ENCODE measurements at places on chromosomes 16 and 17.

- DNase-seq = peak; percentile 44
Observed at GRCh38 chr16:14354561-14355351, 275.3 kb downstream of the PARN start.

DNA sequence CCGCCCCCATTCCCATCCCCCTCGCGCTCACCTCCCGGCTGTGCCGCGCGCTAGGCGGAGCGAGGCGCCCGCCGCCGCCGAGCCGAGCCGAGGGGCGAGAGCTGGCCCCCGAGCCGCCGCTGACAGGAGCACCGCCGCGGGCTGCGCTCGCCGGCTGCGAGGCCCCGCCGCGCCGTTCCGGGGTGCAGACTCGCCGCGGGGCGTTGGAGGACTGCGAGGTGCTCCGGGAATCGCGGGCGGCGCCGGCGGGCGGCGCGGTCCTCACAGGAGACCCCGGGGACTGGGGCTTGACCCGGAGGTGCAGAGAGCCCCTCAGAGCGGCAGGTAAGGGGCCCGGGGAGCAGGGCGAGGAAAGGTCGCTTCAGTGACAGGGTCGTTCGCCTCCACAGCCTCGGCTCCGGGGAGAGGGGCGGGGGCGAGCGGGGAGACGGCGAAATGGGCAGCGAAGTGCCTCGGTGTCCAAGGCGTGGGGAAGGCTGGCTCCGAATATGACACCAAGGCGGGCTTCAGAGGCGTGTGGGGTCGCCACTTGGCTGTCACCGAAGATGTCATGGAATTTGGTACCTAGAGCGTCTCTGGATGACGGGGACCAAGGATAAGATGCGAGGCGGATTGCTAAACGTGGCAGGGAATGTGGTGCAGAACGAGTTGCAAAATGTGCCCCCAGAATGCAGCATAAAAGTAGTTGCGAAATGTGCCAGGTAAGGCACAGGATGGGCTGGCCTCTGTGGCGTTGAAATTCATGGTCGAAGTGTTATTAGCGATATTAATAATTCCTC is 580 bp downstream of the TANC2 start:
- DNase-seq = peak; percentile 36

DNA sequence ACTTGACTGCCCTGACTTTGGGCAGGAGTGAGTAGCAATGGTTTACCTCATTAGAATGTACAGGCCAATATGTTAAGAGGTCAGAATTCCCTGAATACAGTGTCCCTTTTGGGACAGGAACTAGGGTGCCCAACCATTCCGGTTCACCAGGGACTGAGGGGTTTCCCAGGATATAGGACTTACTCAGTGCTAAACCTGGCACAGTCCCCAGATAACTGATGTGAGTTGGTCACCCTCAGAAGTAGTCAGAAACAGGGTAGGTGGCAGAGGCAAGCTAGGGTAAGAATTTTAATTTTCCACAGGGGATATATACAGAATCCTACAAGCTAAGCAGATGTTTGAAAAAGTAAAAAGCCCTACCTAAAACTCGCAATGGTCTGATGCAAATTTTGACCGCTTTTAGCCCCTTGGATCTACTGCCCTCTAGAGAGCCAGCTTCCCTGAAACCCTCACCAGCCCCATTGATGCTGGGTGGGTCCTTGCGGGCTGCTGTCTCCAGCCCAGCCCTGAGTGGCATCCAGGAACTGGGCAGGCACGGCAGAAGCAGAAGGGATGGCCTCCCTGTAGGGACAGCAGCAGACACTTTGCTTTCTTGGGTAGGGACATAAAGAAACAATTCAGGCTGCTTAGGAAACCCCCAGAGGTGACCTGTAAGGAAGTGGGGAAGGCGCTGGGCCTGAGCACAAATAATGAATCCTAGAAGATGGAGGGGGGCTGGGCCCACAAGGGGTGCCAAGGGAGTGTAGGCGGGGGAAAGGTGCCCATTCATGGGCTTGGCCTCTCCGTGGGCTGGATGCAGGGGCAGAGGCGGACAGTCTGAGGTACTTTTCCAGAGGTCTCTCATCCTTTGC is 434.8 kb downstream of the SLC39A11 start:
- DNase-seq = no peak

GRCh38 chr16:89060207-89060794 is 33.4 kb upstream of the ACSF3 start:
- no peak for DNase-seq

DNA sequence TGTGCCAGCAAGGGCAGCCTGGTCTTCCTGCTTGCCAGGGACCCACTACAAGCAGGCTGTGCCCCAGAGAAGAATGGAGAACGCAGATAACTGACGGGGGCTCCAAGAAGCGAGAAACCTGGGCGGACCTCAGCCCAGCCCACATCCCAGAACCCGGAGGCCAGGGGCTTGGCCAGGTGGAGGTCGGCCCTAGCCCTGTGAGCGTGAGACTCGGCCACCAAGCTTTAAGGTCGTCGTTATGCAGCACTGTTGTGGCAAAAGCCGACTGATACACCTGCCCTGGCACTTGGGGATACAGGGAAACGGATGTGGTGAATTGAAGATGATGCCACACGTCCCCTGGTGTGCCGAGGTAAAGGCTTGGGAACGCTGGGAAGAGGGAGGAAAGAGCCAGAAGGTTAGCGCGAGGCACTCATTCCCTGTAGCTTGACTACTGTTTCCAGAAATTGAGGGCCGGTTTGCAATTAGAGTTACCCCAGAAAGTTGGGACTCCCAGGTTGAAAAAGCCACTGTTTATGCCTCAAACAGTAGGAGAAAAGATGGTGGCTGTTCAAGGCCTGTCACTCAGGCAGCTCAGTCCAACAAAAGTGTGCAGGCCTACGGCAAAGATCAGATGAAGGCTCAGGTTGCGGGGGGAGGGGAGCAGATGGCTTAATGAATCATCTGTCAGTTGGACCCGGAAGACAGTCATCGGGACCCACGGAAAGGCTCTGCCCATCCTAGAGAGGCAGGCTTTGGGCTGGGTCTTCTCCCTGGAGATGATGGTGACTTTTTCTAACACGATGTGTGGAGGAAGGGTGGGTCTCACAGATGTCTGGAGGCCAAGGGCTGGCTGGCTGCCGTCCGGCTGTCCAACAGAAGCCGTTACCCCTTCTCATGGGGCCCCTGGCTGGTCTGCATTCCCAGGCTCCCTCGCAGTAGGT is 45.6 kb upstream of the BAHCC1 start:
- DNase-seq = peak; percentile 46

DNA sequence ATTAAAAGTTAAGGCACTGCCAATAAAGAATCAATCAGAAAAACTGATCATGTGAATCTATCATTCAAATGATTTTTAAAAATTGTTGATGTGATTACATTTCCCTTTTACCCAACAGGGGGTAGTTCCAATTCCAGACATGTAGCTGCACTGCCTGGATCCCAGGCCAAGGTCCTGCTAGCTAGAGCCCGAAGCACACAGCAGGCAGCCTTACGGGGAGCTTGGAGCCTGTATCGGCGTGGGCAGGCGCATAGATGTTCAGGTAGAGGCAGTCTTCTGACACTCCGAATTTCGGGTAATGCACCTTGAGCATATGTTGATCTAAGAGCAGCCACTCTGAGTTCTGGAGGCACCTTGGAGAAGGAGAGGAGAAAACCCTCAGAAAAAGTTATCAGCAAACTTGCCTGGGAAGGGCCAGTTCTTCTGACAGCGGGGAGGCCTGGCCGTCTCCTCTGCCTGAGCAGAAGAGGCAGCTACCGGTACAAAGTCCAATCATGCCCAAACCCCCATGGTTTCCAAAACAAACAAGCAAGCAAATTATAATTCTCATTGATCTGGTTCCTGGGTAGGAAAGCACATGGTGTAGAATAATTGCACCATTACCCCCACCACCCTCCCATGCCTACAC is 3.6 kb downstream of the CES5A start:
- no peak for DNase-seq

GRCh38 chr17:29383686-29384085 is 6.5 kb upstream of the TAOK1 start:
- DNase-seq = peak; percentile 30

DNA sequence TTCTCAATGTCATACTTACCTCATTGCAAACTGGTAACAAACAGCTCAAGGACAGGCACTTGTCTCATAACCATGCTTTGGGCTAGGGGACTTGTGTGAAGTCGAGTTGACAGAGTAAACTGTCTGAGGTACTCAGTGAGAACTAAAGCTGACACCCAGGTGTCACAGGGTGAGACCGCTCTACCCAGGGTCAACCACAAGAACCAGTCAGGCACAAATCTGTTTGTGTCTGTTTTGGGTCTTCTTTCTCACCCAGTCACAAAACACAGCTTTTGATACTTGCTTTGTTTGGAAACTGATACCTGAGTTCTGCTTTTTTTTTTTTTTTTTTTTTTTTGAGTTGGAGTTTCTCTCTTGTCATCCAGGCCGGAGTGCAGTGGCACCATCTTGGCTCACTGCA is 161.1 kb downstream of the STX8 start:
- DNase-seq = no peak

- no peak for DNase-seq
Observed at GRCh38 chr17:12085076-12085949, 64.6 kb downstream of the MAP2K4 start.
